ENCODE measurements at places on chromosomes 1 and 21.

- peak; percentile 11 for DNase-seq
Measured at GRCh38 chr1:234975122-234975940, 153.3 kb downstream of the TOMM20 start.

DNA sequence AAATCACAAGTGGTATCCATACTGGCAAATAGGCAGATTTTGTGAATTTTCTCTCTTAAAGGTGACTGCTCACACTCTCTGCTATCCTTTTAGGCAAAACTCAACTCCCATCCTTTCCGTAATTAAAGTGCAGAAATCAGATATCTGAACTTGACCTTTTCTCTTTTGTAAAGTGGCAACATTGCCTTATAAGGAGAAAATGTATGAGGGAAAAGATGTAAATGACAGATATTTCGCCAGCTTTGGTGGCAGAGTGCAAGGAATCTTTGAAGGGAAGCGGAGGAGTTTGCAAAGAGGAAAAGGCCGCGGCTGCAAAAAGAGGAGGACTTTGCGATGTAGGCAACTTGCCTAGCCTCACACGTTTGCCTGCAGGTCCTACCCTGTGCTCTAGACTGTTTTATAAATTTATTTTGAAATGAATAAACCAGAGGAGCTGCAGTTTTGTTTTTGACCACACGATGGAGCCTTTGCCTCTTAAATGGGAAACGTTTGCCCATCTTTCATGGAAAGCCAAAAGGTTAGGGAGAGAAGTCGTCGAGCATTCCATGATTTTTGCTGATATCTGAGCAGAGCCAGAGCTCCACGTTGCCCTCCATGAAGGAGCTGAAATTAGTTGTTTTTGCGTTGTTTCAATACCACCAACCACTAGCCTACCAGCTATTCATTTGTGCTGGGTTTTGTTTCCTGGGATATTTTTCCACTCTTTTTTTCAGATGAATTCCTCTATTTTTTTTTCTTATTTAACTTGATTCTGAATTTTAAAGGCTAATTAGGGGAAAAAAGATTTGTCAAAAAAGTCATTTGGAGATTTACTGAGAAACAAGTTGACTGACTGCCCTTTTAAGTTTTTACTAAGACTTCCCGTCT lies 242.3 kb downstream of the LMX1A start:
- DNase-seq: peak; percentile 53

- DNase-seq: no peak
Measured at GRCh38 chr21:33949516-33950430, 34.2 kb upstream of the ATP5PO start.

DNA sequence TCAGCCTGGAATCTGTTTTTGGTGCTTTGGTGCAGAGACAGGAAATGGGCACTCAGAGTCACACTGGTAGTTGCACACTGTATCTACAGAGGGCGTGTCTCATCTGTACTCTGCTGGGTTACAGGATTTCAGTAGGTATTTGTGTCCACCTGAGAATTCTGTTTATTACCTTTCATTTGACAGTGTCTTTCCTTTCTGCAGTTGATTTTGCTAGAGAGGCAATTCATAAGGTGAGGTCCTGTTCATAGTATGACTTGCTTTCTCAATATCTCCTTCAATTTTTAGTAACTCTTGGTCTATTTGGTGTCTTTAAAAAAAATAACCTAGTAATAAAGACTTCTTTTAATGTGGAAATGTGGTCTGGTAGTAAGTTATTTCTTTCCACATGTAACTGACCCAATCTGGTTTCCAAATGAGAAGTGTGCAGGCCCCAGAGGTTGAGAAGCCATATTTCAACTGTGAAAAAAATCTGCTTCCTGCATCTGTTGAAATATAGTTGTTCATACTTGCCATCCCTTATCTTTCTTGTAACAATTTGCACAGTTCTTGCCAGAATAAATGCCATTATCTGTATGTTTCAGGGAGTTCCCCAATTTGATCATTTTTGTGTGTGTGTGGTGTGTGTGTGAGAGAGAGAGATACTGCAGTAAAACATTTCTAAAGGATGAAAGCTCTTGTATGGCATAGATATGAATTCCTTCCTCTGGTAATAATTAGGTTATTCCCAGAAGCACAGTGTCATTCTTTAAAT lies 78.4 kb upstream of the DNAJC6 start:
- peak; percentile 20 for DNase-seq

- peak; percentile 41 for DNase-seq
Measured at GRCh38 chr1:25573591-25573930, 30.2 kb downstream of the LDLRAP1 start.

- DNase-seq: no peak
Measured at GRCh38 chr1:195735140-195735539, 873.1 kb downstream of the KCNT2 start.

GRCh38 chr1:52633291-52633754 lies 355 bp downstream of the SHISAL2A start:
- peak; percentile 84 for DNase-seq

GRCh38 chr21:43812139-43812821 lies 22.9 kb downstream of the RRP1 start:
- DNase-seq: peak; percentile 81
